HuH-7 (cell line): ENCODE measurements at places on chromosomes 11 and 22.

DNA sequence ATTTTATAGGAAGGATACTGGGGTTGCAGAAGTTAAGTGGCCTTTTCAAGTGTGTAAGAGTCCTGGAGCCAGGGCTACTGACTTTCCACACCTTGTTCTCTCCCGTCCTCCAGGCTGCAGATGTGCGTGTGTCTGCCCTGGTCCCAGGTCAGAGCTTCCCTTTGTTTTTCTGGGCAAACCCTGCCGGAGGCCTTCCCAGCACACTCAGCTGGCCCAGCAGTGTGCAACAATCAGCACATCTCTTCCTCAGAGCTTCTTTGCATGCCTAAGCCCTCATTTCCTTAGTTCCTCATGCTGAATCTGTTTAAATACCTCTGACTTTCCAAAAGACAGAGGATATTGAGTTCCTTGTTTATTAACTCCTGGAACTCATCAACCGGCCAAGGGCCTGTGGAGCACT is 80.6 kb downstream of the KCNJ1 start:
- no peak for DNase-seq

- DNase-seq, result no peak
Measured at GRCh38 chr11:69524291-69524882, 42.9 kb downstream of the LINC01488 start.

DNA sequence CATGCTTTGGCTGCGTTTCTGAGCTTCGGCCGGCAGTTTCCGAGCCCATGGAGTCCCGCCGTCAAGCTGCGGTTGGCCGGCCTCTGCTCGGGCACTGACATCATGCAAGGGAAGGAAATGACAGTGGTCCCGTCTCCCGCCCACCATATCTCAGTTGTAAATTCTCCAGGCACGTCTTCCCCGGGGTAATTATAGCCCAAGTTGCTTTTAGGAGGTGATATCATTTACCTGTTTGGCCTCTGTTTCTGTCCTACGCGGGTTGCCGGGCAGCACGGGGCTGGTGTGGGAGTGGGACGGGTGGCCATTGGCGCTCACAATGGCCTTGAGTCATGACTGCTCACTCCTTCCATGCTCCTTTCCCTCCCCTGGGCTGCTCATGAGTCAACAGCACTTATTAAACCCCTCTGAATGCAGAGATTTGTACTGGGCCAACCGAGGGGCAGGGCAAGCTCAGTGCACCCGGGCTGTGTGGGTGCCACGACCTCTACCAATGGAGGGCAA is 4.2 kb upstream of the ANO1 start:
- DNase-seq, result no peak

DNA sequence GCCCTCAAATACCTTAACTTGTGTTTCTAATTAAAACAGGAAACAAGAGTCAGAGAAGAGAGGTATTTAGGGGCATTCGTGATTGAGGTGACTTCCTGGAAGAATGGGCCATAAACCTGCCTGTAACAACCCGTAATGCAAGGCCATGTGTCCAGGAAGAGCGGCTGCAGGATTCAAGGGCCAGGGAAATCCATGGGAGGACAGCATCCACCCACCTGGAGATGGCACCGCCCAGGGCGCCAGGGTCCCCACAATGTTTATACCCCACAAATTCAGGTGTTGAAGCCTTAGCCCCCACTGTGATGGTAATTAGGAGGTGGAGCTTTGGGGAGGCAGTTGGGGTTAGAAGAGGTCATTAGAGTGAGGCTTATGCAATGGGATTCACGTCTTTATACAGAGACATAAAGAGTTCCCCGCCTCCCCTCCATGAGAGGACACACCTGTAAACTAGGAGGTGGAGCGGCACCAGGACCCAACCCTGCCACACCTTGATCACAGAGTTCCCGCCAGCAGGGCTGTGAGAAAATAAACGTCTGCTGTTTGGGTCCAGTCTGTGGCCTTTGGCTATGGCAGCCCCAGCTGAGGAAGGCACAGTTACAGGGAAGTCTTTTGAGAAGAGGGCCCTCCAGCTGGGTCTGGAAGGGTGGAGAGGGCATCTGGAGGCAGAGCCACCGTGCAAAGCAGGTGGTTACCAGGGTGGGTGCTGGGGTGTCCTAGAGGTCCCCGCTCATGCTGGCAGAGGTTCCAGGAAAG is 1394.3 kb downstream of the TBC1D22A start:
- no peak for DNase-seq

DNA sequence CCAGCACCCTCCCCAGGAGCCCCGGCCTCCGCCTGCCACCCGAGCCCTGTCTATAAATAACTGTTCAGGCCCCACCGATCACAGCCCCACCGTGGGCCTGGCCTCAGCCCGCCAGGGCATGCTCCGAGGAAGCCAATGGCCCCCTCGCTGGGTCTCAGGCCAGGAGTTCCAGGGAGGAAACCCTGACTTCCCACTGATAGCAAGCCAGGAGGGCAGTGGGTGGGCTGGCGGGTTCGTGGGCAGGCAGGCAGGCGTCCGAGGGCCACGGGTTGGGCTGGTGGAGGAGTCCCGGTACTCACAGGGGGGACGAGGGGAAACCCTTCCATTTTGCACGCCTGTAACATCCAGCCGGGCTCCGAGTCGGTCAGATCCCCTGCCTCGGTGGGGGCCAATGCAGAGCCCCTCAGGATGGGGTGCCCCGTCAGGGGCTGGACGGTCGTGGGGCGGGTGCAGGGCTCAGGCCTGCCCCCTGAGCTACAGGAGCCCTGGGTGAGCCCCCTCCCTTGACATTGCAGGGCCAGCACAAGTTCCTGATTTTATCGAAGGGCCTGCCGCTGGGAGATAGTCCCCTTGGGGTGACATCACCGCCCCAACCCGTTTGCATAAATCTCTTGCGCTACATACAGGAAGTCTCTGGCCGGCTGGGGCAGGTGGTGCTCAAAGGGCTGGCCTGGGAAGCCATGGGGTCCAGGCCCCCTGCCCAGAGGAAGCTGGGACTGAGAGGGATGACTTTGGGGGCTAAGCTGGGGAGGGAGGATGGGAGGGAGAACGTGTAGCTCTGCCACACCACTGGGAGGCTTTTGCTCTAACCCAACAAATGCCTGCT is at the start of gene SPI1:
SPI1 (minus strand) TSS at position 538 of the 826 bp plus-strand sequence; CDS start at position 344, 194 bp downstream.
- no peak for DNase-seq

- DNase-seq, result no peak
Measured at GRCh38 chr11:62152245-62153086, 28.7 kb downstream of the INCENP start.

GRCh38 chr22:29716814-29717545 is 2.8 kb upstream of the CABP7 start:
- DNase-seq, result peak; percentile 92

- peak; percentile 4 for DNase-seq
Measured at GRCh38 chr11:107157146-107157808, 139.0 kb upstream of the GUCY1A2 start.

GRCh38 chr11:56917708-56918400 is 70.9 kb upstream of the OR5AK2 start:
- no peak for DNase-seq

DNA sequence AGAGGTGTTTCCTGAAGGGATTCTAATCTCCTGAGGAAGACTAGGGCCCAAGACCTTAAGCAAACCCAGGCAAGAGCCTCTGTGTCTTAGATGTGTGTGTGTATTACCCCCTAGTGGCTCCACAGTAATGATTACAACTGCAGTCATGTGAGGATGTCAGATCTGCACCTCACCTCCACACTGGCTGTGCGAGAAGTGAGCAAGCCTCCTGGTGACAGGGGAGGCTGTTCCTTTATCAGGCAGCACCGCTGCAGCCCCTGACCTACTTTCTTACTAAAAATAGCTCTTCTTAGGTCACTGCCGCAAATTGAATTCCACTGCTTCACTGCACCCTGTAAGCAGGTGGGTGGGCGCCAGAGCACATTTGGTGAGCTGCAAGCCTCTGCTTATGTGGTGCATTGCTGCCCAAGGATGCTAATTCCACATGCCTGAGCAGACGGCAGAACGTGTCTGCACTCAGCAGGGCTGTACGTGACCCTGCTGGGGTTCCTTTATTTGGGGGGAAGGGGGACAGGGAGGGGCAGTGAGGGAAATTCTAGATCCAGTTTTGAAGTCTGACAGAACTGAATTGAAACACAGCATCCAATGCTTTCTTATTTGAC is 112.4 kb downstream of the KCNC1 start:
- peak; percentile 4 for DNase-seq

GRCh38 chr11:133425245-133425644 is 107.1 kb downstream of the OPCML start:
- DNase-seq, result no peak

GRCh38 chr22:24416611-24417010 is 10.8 kb upstream of the ADORA2A start:
- DNase-seq, result no peak

DNA sequence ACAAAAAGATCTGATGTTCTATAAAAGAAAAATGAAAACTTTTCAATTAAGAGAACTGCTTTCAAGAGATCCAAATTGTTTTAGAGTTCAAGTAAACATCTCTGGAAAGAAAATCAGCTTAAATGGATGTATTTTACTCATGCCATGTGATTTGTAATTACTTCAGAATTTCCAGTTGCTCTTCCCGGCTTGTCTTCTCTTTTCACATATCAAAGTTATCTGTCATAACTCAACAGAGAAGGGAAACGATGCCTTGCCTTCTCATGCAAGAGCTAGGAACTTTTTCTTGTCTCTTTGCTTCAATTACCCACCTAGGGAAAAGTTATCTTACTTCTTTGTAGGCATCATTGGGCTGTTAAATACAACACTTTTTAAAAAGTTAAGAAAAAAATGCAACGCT is 255.2 kb upstream of the POU2AF2 start:
- no peak for DNase-seq

- DNase-seq, result no peak
Measured at GRCh38 chr11:112511271-112511670, 250.6 kb upstream of the PLET1 start.
